ENCODE measurements at places on chromosomes 4 and X.
A peak's percentile ranks its signal among the peaks of the same experiment; 100 is the strongest.

GRCh38 chrX:3757510-3758025 lies 44.1 kb upstream of the PRKX start:
- DNase-seq = no peak

DNA sequence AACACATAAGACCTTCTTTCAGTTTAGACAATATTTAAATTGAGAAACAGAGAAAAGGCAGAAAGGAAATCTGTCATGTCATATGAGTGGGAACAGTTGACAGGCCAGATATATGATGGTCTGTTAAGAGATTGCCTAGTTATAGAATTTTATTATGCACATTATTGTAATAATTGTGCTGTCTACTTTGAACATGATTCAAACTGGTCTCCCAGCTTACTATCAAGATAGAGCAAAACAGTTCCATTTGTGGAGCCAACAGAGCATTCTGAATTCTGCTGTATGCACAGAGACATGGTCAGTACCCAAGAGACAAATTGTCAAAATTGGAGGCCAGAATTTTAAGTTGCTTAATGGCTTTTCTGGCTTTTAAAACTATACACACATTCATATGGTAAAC lies 139.4 kb downstream of the FBXO8 start:
- no peak for DNase-seq

GRCh38 chr4:145779319-145779801 lies 99.4 kb downstream of the C4orf51 start:
- DNase-seq = no peak

- no peak for DNase-seq
Measured at GRCh38 chrX:40201329-40201885, 103.6 kb upstream of the BCOR start.

DNA sequence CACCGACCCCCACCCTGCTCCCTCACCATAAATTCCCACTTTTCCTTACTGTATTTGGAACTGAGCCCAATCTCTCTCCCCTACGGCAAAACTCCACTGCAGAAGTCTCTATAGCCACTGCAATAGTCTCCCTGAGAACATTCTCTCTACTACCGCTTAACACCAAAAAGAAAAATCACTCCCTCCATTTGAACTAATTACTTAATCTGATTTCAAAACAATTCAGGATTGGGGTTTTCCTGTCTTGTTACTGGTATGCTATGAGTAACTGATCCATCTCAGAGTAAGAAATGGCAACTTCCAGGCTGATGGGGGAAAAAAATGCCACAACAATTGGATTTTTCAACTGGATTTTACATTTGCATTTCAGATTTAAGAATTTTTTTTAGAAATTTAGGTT lies 5.8 kb downstream of the PAPSS1 start:
- no peak for DNase-seq

GRCh38 chr4:147864607-147865006 lies 132.7 kb downstream of the ARHGAP10 start:
- DNase-seq = no peak

DNA sequence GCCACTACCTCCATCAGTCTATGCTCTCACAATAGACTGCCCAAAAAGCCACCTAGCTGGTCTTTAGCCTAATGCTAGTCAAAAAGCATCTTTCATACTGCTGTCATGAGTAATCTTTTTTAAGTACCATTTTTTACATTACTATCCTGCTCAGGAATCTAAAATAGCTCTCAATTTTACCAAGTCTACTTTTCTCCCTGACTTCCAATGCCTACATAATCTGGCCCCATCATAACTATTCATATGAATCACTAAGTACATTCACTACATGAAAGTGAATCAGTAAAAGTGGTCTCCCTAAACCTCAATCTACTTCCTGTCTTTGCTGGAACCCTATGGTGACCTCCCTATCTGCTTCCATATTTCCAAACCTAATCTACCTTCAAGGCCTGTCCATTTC lies 105.9 kb downstream of the THOC2 start:
- no peak for DNase-seq

DNA sequence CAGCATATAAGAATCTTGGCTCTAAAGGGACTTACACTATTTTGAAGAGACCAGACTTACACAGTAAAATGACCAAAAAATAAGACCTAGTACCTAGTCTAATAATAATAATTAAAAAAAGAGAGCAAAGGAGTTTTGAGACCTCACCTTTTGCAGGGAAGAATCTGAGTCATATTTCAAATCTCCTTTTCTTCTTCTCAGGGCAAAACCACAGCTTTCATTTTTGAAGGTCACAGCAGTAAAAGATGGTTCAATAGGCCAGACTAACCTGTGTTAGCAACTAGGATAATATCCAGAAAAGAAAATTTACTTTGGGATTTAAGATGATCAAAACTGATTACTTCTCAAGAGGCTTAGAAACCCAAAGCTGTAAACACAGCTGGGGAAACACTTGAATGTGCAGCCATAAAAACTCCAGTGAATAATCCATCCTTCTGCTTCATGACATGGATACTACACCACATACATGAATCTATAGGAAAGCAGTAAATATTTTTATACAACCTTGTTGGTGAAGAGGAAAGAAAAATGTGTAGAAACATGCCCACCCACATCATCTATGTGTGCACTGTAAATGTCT lies 25.9 kb upstream of the LNX1 start:
- no peak for DNase-seq

DNA sequence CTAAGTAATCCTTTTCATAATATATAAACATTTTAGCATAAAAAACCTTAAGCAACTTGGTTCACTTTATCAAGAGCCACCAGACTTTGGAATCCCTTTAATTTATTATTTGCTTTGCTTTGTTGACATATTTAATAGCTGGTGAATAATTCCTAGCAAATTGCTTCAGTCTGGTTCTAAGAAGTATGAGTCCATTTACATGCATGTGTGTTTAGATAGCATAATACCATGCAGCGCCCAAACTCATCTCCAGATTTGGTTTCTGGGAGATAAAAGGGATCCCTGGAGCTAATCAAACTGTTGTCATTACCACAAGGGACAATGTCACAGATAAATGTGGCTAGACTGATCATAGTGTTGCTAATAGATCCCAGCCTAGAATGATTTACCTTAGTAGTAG lies 111.8 kb downstream of the TMEM144 start:
- DNase-seq = no peak

GRCh38 chrX:118231464-118231863 lies 114.4 kb upstream of the WDR44 start:
- no peak for DNase-seq

- no peak for DNase-seq
Measured at GRCh38 chr4:124632439-124632838, 80.1 kb downstream of the ANKRD50 start.

- DNase-seq = peak; percentile 33
Measured at GRCh38 chrX:125203737-125204578, 115.7 kb upstream of the TEX13C start.

DNA sequence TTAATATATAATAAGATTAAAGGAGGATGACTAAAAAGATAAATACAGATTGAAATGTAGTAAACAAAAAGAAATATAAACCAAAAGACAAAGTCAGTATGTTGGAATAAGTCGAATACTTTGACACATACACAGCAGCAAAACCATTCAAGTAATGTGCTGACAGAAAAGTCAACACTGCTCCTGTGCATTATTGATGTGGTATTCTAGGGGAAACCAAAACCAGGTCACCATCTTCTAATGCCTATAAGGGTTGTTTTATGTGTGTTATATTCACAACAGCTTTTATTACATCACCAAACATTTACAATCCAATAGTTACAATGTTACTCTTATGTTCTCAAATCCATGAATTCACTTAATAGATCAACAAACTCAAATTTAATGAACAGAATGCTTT lies 111.8 kb upstream of the DKK2 start:
- no peak for DNase-seq

DNA sequence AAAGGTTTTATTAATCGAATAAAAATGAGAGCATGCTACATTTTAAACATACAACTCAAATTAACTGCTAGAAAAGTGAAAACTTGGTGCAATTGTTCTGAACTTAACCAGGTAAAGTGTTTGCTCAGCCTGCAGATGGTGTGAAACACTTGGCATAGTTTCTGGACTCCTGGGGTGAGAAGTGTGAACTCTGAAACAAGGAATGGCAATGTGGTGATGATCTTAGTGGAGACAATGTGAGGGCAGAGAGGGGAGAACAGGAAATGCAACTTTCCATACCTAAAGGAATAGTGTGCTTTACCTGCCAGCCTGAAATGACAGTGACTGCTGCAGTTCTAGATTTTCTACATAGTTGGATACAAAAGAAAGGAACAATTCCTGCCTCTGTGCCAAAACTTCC lies 57.4 kb downstream of the CCSER1 start:
- DNase-seq = no peak

- no peak for DNase-seq
Measured at GRCh38 chr4:152935631-152936445, at the start of gene FHDC1. TSS of gene FHDC1 (plus strand) at chr4:152936323. CDS start at chr4:152943058, 6,735 bp downstream.

GRCh38 chr4:185723631-185724260 lies 88.2 kb downstream of the SORBS2 start:
- DNase-seq = no peak

DNA sequence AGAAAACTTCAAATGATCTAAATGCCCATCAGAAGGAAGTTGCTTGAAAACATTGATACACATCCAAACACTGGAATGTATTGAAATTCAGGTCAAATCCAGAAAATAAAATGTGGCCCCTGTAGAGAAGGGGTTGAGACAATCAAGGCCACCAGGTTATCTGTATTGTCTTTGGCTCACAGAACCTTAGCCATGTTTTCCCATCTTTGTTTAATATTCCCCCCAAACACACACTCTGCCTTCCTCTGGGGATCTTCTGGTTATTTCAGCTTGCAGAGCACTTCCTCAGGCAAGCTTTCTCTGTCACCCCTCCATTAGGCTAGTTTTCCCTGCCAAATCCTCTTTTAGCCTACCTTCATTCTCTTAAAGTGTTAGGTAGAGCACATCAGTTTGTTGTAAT lies 30.5 kb downstream of the PAGE2 start:
- DNase-seq = no peak

DNA sequence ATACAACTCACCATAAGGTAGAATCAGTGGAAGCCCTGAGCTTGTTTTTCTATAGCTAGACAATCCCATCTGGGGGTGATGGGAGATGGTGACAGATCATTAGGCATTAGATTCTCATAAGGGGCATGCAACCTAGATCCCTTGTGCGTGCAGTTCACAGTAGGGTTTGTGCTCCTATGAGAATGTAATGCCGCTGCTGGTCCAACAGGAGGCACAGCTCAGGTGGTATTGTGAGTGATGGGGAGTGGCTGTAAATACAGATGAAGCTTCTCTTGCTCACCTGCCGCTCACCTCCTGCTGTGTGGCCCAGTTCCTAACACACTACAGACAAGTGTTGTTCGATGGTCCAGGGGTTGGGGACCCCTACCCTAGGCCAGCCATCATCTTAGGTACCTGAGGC lies 5.9 kb upstream of the GATB start:
- no peak for DNase-seq

DNA sequence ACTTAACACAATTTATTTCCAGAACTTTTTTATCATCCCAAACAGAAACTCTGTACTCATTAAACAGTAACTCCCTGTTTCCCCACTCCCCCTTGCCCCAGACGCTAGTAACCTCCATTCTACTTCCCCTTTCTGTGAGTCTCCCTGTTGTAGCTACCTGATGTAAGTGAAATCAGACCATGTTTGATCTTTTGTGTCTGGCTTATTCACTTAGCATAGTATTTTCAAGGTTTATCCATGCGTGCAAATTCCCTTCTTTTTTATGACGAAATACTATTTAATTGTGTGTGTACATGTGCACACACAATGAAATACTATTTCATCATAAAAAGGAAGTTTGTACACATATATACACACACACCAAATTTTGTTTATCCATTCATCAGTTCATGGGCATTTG lies 5.2 kb downstream of the PKD2 start:
- DNase-seq = peak; percentile 85

DNA sequence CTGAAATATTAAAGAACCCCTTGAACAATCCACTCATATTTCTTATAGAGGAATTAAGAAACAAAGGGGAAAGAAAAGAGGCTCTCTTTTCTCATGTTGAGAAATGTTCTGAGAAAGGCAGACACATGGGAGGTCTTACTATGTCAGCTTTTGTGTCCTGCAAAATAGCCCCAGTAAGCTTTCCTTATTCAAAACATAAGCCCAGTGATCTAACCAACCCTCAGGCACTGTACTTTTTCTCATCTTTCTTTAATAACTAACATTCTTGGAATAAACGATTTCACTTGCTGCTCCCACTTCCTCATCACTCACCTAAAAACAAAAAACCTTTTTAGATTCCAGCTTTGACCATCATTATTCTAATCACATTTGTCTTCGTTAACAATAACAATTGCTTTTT lies 115.9 kb downstream of the GLRA3 start:
- DNase-seq = no peak

- DNase-seq = no peak
Measured at GRCh38 chr4:76308548-76308947, 2.0 kb downstream of the STBD1 start.

DNA sequence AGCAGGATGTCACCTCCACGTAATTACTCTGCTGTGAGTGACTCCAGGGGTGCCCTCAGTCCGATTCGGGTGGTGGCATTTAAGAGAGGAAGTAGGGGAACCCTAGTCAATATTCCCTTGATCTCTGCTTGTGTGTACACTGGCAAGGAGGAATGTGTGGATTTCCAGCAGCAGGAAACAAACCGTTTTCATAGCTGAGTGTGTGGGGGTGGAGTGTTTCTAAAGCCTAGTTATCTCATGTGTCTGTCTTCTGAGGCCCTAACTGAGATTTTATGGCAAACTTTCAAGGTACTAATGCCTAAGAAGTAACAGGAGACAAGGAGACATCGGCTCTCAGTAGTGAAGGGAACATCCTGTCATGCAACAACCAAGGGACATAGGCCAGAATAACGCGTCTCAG lies 6.6 kb upstream of the CLDN24 start:
- no peak for DNase-seq

DNA sequence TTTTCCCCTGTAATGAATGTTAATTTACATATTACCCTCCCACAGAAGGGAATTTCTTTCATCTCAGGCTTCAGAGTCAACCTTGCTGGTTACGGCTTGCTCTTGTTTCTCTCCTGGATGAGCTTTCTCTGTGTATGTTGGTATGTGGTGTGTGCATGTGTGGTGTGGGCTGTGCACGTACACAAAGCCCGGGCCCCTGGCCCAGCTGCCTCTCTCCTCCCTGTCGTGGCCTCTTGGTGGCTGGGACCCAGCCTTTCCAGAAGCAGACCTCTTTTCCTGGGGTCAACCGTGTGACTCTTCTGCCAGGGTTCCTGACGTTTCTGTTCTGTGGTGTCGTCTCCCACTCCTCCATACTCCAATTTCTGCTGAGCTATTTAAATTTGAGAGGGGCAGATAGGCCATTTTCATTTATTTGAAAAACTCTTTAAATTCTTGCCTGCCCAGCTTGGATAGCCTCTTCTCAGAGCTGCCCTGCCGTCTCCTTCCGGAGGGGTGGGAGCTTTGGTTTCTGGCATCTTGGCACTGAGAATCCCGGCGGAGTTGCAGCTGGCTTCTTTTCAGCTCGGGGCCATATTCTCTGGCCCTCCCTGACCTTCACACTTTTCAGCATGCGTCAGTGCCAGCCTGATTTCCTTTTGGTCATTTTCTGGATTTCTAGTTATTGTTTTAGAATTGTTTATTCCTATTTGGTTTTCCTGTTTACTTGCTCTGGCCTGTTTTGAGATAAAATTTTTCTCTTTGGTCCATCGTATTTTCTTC lies 25.1 kb downstream of the FHDC1 start:
- DNase-seq = no peak

- DNase-seq = peak; percentile 84
Measured at GRCh38 chr4:149999485-150000074, 78.7 kb upstream of the DCLK2 start.

- DNase-seq = no peak
Measured at GRCh38 chrX:155112171-155112570, 40.9 kb downstream of the BRCC3 start.

GRCh38 chr4:184397516-184398163 lies 76.7 kb downstream of the IRF2 start:
- DNase-seq = no peak

- peak; percentile 60 for DNase-seq
Measured at GRCh38 chr4:12123707-12124106, 695.0 kb upstream of the HS3ST1 start.

Measured in Kasumi-1 (cell line).